ENCODE measurements at places on chromosomes 4 and X. TPM values are rescaled to one million over a fixed set of nuclear protein-coding genes. Genes with fewer than 3 reads are reported as not detected.

DNA sequence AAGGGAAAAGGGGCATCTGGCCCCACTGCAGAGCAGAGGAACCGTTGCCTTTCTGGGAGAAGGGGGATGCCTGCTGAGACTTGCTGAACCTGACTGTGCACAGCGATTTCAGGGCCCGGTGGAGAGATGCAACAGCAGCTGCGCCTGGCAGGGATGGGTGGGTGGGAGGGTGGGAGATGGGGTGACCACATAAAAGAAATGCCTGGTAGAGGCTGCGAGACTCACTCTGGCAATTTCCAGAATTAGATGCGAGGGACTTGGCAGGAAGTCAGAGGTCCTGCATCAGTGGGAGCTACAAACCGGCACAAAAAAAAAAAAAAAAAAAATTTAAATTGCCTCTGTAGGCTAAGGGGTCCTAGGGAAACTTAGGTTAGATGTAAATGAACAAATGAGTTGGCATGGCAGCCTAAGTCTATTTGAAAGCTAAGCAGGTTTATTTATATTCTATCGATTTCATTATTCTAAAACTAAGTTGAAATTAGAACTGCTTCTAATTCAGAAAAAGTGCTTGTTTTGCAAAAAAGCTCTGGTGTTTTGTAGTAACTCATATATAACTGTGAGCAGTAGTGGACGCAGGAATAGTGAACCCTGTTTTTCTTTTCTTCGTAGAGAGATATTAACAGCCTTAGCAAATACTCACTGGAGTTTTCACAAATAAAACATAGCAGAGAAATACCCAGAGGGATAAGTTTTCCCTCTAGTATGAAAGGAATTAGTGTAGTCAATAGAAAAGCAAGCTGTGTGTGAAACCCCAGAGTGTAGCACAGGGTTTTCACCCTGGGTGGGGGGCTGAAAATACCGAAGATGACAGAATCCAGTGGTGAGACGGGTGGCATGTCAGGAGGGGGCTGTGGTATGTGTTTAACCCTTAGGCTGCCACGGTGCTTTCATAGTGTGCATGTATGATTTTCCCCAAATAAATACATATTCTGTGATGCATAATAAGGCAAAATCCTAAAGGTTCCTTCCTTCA is 130.1 kb downstream of the EGF start:
- DNase-seq, result no peak

DNA sequence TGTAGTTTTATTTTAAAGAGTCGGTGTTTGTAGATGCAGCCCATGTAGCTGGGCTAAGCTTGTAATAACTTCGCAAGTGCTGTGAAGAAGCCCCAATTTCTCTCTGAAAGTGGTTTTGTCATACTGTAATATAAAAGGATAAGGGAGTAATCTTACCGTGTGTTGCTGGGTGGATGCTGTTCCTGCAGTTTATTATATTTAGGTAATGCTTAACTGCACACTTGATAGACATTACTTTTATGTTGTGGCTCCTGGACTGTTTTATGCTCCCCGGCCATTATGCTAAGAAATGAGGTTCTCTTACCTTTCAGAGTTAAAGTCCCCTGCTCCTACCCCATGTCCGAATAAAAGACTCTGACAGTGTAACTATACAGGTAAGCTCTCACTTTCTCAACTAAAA is 789.4 kb downstream of the RPA4 start:
- no peak for DNase-seq

GABRQ gene
- not detected for total RNA-seq

AR gene
- total RNA-seq, result not detected

SPANXB1 gene
- not detected for total RNA-seq

AFF2 gene
- total RNA-seq, result 0.68 TPM

All from activated naive CD8-positive, alpha-beta T cell treated with anti-CD3 and anti-CD28 coated beads, Interleukin-2, amount 10 ng/mL, durations not matched to agents 7 days and 5 days (primary cell).